ENCODE measurements at places on chromosomes 2 and 18. TPM values are rescaled to one million over a fixed set of nuclear protein-coding genes. Genes with fewer than 3 reads are reported as not detected.

Gene LRATD1
- total RNA-seq = 32.7 TPM

Gene KYNU
- 3.7 TPM for total RNA-seq

Gene MTLN
- 131 TPM for total RNA-seq

Gene OBSL1
- total RNA-seq = 53.0 TPM

Gene DOK6
- total RNA-seq = 1.2 TPM
